ENCODE measurements at places on chromosomes 6 and 20.

DNA sequence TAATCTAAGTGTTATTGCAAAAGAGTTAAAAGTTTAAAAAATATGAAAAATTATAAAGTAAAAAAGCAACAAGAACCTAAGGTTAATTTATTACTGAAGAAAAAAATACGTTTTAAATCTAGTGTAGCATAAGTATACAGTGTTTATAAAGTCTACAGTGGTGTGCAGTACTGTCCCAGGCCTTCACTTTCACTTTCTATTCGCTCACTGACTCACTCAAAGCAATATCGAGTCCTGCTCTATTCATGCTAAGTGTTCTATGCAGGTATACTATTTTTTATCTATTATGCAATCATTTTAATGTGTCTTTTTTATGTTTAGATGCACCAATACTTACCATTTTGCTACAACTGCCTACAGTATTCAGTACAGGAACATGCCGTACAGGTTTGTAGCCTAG is 113.0 kb downstream of the MANEA start:
- no peaks in the 10 kb centered on the region for H3K36me3 ChIP-seq
- H3K27ac ChIP-seq: no peak overlapping the region
- H3K4me3 ChIP-seq: no peak overlapping the region
- DNase-seq: no peak
- no peaks in the 10 kb centered on the region for H3K27me3 ChIP-seq

DNA sequence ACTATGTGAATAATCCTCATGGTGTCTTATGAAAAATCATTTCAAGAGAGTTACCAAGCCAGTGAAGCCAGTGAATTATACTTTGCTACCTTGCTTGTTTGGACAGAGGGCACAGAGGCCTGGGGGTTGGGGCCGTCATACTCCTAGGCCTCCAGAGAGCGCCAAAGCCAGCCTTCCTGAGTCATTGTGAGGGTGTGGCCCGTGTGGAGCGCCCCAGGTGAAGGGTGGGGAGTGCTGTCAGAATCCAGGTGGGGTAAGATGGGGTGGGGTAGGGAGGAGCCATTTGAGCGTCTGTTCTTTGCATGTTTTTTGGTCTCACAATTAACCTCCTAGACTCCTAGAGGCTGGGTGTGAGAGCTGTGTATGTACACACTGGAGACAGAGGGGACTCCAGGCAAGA is 71.1 kb downstream of the PERP start:
- no peaks in the 10 kb centered on the region for H3K4me1 ChIP-seq
- DNase-seq: peak; percentile 28
- no peak overlapping the region for H3K4me3 ChIP-seq
- no peaks in the 10 kb centered on the region for H3K27me3 ChIP-seq
- no peak overlapping the region for H3K27ac ChIP-seq

DNA sequence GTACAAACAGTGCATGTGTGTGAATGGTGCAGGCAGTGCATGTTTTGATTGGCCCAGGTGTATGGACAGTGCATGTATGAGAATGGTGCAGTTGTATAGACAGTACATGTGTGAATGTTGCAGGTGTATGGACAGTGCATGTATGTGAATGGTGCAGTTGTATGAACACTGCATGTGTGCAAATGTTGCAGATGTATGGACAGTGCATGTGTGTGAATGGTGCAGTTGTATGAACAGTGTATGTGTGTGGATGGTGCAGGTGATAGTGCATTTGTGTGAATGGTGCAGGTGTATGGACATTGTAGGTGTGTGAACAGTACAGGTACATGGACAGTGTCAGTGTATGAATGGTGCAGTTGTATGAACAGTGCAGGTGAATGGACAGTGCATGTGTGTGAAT is 4.0 kb upstream of the KLHL31 start:
- peaks cover 8% of the 10 kb centered on the region for H3K4me1 ChIP-seq
- no peaks in the 10 kb centered on the region for H3K27me3 ChIP-seq
- no peak for DNase-seq
- no peak overlapping the region for H3K4me3 ChIP-seq

DNA sequence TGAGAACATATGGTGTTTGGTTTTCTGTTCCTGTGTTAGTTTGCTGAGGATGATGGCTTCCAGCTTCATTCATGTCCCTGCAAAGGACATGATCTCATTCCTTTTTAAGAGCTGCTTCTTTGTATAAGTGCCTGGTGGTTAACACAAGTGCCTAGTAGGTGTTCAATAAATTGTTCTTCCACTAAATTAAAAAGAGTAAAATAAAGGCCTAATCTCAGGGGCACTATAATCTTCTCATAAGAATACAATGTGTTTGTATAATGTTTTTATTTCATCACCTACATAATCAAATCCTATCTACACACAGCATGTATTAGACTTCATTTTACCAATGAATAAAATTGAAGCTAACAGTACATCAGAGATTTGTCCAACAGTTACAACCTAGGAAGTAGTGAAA is 252.7 kb downstream of the KHDC1L start:
- no peaks in the 10 kb centered on the region for H3K27me3 ChIP-seq
- peaks cover 16% of the 10 kb centered on the region for H3K4me1 ChIP-seq
- H3K36me3 ChIP-seq: no peaks in the 10 kb centered on the region
- no peak for DNase-seq

DNA sequence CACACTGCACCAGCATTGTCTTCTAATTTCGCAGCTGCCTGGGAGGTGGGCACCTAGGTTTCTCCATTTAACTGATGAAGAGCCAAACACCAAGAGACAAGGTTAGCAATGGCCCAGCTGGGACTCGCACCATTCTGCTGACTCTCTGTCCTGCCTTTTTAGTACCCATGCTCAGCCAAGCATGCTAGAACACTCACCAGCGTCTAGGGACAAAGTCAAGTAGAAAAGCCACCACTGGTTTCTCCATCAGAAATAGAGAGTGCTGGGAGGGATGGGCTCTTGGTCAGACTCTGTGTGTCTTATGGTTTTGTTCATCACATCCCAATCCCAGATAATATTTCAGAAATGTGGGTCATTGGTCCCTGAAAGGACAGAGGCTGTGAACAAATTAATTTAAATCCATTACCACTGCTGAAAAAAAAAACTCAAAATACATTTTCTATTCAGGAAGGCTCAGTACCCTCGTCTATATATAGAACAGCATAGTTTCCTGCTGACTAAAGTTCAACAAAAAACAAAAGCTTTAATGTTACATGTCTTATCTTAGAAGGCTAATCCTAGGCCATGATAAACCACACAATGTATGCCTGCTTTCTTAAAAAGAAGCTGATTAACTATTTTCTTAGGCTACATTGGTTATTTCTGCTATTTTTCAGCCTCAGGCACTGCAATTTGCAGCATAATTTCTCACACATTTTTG is 111.0 kb downstream of the TBC1D7 start:
- DNase-seq: no peak
- no peaks in the 10 kb centered on the region for H3K4me1 ChIP-seq
- no peak overlapping the region for H3K27ac ChIP-seq
- no peak overlapping the region for H3K4me3 ChIP-seq

GRCh38 chr6:116247285-116247684 is 6.6 kb downstream of the TSPYL4 start:
- H3K36me3 ChIP-seq: no peaks in the 10 kb centered on the region
- no peak overlapping the region for H3K4me3 ChIP-seq
- peaks cover 24% of the 10 kb centered on the region for H3K4me1 ChIP-seq
- no peaks in the 10 kb centered on the region for H3K27me3 ChIP-seq
- no peak overlapping the region for H3K27ac ChIP-seq

DNA sequence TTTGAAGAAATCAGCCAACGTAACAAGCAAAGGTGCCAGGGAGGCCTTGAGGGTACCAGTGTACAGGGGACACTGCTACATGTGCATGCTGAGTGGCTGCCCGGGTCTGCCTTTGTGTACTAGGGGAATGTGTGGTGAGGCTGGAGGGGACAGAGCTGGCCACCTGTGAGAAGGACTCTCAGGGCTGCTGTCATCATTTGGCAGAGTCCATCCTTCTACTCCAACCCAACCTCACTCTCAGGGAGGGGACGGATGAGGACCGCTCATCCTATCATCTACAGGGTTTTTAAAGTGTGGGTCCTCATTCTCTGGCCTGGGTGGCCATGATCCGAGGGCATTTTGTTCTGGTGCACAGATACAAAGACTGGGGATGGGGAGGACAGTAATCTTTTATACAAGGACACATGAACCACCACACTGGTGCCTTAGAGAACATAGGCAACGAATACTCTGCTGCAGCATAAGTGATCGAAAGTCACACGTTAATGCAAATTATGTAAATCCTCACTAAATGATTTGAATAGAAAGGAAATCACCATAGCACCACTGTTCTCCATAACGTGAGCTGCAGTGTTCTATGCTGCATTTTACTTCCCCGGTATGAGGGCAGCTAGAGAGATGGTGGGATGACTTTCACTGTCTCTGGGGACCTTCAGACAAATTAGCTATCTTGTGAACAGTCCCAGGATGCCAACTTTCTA is 181.4 kb downstream of the GMPR start:
- H3K27me3 ChIP-seq: no peaks in the 10 kb centered on the region
- no peak for DNase-seq
- peaks cover 15% of the 10 kb centered on the region for H3K4me1 ChIP-seq
- no peak overlapping the region for H3K27ac ChIP-seq
- no peaks in the 10 kb centered on the region for H3K36me3 ChIP-seq

GRCh38 chr20:35503841-35504561 is 25.5 kb downstream of the C20orf173 start:
- DNase-seq: no peak
- H3K27me3 ChIP-seq: no peaks in the 10 kb centered on the region
- H3K27ac ChIP-seq: no peak overlapping the region
- H3K4me3 ChIP-seq: no peak overlapping the region

GRCh38 chr6:115885636-115886366 is 174.9 kb downstream of the FRK start:
- no peak overlapping the region for H3K4me3 ChIP-seq
- no peaks in the 10 kb centered on the region for H3K4me1 ChIP-seq
- no peak for DNase-seq
- no peaks in the 10 kb centered on the region for H3K36me3 ChIP-seq
